Mucosa of descending colon (tissue), 3 donors: ENCODE measurements at places on chromosomes 16 and 17. TPM values are rescaled to one million over a fixed set of nuclear protein-coding genes. Genes with fewer than 3 reads are reported as not detected.
A peak's percentile ranks its signal among the peaks of the same experiment; 100 is the strongest.

The KREMEN2 gene
- total RNA-seq = 1.3 TPM

DNA sequence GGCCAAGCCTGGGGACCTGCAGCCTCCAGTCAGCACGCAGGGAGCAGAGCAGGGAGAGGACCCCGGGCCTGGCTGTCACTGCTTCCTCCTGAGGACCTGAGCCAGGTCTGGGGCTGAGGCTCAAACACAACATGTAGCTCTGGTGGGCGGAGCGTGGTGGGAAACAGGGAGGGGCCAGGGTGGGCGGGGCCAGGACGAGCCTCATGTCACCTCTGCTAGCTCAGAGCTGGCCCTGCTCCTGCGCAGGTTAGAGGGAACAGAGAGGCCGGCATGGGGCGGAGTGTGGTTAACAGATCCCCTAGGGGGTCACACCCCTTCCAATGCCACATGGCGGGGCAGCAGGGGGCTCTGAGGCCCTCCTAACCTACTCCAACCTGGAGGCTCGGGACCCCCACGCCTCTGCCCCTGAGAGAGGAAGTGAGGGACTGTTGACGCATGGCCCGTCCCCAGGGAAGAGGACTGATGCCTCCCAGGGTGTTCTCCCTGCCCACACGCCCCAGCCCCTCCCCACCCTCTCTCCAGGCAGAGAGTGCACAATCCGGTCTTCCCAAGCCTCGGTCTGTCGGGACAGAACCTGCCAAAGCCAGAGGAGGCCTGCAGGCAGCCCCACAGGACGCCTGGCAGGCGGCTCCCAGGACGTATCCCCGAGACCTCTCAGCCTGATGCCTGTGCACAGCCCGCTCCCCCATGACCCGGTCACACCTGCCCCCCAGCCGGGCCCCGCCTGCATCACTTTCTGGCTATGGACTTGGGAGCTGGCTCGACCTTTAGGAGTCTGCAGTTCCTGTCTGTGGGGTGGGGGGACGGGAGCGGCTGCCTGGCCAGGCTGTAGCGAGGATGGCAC is 15.2 kb downstream of the PIEZO1 start:
- DNase-seq = peak; percentile 83

- no peak for DNase-seq
Measured at GRCh38 chr16:12679660-12680272, 123.9 kb downstream of the CPPED1 start.

DNA sequence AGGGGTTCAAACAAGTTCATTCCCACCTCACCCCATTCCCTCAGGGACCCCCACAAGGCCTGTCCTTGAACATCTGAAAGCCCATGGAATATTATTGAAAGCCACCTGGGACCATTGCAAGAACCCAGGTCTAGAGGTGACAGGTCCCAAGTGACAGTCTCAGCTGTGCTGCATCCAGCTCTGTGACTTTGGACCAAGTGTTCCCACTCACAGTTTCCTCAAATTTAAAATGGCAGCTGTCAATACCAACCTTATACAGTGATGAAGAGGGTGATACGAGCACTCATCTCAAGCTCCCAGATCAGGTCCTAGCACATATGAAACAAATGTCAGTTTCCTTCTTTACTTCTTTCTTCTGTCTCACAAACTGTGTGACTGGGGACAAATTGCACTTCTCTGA is 9.1 kb downstream of the ERAL1 start:
- no peak for DNase-seq

DNA sequence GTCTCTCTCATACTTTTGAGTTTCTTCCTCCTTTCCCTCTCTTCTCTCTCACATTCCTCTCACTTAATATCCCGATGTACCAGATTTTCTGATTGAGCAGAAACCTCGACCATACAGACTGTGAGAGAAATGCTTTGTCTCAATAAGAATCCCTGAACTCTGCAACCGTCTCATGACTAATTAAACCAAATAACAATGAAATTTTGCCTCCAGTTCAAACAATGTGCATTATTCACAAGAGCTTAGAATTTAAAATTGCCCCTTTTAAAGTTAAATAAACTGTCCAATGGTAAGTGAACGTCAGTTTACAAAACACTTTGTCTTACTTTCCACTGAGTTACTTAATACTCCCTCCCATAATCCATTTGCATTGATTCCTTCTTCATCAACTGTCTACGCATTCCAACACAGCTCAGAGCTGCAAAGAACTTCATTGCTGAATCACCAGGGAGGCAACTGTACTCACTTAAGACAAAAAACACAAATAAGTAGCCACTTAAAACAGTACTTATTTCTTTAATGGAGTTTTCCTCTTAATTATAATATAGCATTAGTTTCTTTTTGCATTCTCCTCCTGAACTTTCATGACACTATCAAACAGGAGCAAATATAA is 4.9 kb downstream of the CDH11 start:
- DNase-seq = no peak

GRCh38 chr17:71109697-71110096 is 940.4 kb downstream of the KCNJ2 start:
- no peak for DNase-seq

DNA sequence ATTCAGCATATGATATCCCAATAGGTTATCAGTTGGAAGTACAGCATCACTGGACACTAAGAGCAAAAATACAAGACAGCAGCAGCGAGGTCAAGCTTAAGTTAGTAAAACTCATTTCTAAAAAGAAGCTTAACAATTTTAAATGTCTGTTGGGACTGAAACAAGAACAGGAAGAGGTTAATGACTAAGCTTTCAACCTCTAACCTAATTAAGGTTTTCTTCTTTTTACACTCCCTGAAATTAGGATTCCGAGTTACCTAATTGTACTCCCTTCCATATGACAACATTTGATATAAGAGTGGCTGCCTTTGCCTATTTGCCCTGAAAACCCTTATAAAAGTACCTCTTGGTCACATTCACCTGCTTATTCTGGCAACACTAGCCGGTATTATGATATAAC is 34.3 kb downstream of the CPSF4L start:
- DNase-seq = no peak

GRCh38 chr17:46158323-46159296 is 34.6 kb downstream of the KANSL1 start:
- DNase-seq = no peak

DNA sequence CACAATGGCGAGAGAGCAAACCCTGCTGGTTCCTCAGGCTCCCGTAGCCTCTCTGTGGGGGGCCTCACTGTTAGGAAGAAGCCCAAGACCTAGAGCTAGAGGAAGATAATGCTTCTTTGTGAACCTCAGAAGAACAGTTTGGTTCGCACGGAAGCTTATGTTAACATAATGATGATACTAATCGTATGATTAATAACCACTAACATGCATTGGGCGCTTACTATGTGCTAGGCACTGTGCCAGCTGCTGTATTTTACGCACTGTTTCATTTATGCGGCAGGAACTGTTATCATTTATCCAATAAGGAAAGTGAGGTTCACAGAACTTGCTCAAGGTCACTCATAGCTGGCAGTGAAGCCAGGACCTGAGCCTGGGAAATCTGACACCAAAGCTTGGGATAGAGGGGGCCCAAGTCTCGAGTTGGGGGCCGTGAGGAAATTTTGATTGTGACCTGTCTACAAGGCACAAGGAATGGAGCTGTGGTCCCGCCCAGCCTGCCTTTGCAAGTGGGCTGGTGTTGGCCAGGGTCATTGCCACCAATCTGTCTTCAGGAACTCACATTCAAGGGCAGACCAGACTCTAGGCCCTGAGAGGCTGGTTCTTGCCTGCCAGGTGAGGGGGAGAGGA is 6.8 kb downstream of the PRCD start:
- DNase-seq = no peak

DNA sequence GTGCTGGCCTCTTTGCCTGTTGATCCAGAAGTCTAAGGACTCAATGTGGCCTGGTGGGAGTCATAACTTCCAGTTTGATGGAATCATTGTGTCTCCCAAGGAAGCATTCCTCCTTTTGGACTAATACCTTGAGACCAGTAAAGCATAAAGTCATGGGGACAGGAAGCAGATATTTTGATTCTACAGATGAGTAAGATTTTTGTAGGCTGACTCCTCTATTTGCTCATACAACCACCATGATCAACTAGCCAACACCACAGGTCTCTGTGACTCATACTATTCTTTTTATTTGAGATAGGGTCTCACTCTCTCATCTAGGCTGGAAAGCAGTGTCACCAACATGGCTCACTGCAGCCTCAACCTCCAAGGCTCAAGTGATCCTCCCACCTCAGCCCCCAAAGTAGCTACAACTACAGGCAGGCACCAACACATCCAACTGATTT is 6.2 kb downstream of the MT2A start:
- DNase-seq = no peak

GRCh38 chr16:69293401-69293800 is 17.7 kb upstream of the VPS4A start:
- DNase-seq = no peak
